SK-N-MC (cell line): ENCODE measurements at places on chromosomes 13 and 19.

- DNase-seq: no peak
Observed at GRCh38 chr13:78675112-78675511, 16.2 kb upstream of the OBI1 start.

- no peak for DNase-seq
Observed at GRCh38 chr19:5063873-5064645, 95.1 kb downstream of the KDM4B start.

- peak; percentile 44 for DNase-seq
Observed at GRCh38 chr13:73894995-73895571, 239.1 kb downstream of the KLF12 start.

DNA sequence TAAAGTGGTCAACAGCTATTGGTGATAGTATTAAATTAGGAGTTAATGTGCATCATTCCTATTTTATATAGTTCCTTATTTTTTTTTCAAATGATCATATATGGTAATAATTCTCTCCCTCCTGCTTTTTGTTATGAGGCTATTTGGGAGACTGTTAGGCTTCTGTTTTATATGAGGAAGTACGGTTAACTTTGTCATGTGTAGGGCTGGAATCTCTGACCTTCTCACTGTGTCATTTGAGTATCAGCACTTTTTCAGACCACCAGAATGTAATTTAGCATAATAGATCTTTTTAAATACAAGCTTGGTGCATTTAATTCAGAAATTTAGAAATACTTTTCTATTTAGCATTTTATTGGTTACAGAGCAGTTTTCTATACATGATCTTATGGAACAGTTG lies 7.7 kb downstream of the DGKH start:
- no peak for DNase-seq

DNA sequence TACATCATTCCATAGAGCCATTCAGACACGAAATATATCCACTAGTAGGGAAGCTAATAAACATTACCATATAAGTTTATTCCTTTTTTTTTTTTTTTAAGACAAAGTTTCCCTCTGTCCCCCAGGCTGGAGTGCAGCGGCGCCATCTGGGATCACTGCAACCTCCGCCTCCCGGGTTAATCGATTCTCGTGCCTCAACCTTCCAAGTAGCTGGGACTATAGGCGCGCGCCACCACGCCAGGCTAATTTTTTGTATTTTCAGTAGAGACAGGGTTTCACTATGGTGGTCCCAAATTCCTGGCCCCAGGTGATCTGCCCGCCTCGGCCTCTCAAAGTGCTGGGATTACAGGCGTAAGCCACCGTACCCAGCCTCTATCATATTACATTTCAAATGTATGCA lies 612 bp upstream of the ZNF154 start:
- no peak for DNase-seq

- no peak for DNase-seq
Observed at GRCh38 chr13:114082849-114083645, 49.4 kb downstream of the RASA3 start.

- DNase-seq: no peak
Observed at GRCh38 chr13:36445891-36446351, 13.6 kb downstream of the CCNA1 start.

DNA sequence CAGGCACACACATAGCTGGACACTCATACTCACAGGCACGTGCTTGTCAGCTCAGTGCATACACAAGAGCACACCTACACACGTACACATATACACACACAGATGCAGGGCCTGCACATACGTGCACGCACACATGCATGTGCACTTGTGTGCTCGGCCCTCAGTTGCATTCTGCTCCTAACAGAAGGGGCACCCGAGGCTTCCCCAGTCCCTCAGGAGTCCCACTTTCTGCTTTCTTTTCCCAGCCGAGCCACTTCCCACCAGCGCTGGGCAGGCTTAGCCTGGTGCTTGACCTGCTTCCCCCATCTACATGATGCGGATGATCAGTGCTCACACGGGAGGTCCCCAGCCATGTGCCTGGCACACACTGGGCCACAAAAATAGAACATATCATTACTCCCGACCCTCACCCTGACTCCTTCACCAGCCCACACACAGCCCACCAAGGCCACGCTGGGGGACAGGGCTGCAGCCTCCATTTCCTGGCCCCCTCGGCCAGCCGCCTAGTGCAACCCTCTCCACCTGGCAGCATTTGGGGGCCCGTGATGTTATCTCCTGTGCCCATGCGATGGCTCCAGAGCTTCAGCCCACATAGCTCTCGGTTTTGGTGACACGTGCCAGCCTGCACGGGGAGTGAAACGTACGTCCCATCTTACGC lies 125.2 kb upstream of the SPACA7 start:
- DNase-seq: no peak

GRCh38 chr19:46365561-46365960 lies 18.7 kb downstream of the PPP5C start:
- no peak for DNase-seq

DNA sequence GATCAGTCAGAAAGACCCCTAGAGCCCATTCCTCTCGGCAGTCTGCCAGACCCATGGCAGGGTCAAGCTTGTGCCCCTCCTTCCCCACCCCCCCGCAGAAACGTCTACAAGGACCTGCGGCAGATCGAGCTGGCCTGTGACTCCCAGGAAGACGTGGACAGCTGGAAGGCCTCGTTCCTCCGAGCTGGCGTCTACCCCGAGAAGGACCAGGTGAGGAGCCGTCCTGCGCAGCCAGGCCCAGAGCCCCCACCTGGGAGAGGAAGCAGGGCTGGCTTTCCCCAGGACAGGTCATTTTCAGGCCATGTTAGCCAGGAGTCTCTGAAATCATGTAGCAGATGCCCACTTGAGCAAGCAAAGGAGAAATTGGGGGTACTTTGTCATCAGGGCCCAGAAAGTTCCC lies 12.3 kb downstream of the TMED1 start:
- DNase-seq: no peak

GRCh38 chr19:48424694-48425219 lies 21.0 kb upstream of the GRWD1 start:
- DNase-seq: no peak

GRCh38 chr13:114130131-114130836 lies 2.1 kb downstream of the RASA3 start:
- DNase-seq: no peak

DNA sequence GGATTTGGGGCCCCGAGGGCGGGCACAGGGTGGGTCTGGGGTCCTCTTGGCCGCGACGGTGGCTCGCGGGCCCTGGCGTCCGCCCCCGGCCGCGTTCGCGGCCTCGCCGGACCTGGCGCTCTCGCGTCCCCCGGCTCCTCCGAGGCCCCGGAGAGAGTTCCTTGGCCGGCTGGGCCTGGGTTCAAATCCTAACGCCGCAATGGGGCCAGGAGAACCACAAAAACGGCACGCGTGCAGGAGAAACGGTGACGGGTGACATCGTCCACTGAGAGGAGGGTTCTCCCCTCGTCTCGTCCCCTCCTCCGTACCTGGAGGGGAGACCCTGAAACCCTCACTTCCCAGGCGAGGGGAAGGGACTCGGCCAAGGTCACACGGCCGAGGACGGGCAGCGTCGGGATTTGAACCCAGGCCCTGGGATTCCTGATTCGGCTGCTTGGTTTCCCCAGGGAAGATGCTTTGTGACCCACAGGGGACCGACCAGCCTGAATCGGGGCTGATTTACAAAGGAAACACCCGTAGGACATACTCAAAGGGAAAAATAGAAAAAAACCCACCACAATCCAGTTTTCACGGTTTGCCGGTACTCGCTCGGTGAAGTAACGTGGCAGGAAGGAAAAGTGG lies 624 bp downstream of the SAFB start:
- DNase-seq: no peak

GRCh38 chr19:40149501-40149900 lies 41.7 kb upstream of the MAP3K10 start:
- no peak for DNase-seq

DNA sequence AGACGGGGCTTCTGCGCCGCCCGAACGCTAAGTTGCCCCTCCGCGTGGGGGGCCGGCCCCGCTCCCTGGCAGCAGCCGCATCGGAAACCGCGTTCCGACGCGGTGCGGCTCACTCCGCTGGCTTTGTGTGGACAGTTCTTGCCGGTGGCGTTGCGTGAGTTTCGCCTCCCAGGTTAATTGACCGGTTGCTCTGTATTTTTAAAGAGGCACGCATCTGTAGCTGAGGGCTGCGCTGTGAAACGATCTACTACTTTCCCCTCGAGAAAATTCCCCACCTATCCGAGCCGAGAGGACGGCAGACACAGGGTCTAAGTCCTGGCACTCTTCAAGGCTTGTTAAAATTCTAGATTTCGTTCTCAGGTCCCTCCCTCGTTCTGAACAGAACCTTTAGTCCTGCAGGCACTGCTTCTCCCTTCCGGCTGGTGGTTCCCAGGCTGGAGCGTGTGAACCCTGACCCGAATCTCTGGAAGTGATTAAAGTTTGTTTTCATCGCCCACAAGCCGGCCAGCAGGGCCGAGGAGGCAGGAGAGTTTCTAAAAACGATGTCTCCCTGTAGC lies 933 bp downstream of the ARHGEF7 start:
- DNase-seq: no peak

- no peak for DNase-seq
Observed at GRCh38 chr13:32802159-32802558, 214.1 kb upstream of the KL start.

DNA sequence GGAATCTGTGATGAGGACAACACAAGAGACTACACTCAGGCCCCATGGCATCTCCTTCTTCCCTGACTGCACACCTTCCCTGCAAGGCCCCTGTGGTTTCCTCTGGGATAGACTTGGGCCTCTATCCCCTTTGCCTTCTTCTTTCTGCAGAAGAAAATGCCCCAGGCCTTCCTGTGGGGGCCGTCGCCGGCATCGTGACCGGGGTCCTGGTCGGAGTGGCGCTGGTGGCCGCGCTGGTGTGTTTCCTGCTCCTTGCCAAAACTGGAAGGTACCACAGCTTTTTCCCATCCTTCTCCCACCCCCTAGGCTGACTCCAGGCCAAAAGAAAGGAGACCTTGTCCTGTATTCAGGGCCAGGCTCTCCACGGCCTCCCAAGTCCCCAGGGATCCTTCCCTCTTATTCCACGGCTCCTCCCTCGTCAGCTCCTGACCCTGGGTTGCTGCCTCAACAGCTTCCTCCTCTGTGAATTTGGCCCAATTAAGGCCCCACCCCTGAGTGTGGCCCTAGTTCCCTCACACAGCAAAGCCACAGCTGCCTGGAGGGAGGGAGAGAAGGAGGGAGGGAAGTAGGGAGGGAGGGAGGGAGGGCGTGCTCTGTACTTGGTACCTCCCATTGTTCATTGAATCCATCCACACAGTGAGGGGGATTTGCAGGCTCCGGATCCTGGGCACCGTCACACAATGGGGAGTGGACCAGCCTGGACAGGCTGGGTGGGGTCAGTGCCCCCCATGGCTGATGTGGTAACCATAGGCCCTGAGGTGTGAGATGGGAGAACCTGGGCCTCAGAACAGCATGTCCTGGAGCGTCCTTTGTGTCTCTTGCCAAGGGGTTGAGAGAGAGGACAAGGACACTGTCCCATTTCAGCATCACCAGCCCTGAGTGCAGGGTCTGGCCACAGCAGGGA lies 12.5 kb downstream of the CEACAM3 start:
- DNase-seq: no peak

- DNase-seq: no peak
Observed at GRCh38 chr13:114100446-114101357, 31.7 kb downstream of the RASA3 start.
